ENCODE measurements at places on chromosomes 16 and 17. TPM values are rescaled to one million over a fixed set of nuclear protein-coding genes. Genes with fewer than 3 reads are reported as not detected.

GRCh38 chr16:49260253-49260652 is 21.4 kb downstream of the CBLN1 start:
- no peak for DNase-seq

HOXB4 gene
- 0.89 TPM for total RNA-seq

- no peak for DNase-seq
Observed at GRCh38 chr17:77274096-77274845, 133.5 kb downstream of the SEC14L1 start.

MYL11 gene
- 1.2 TPM for total RNA-seq

CSH2 gene
- 2.4 TPM for total RNA-seq

SULT1A1 gene
- total RNA-seq = 8.2 TPM

DNA sequence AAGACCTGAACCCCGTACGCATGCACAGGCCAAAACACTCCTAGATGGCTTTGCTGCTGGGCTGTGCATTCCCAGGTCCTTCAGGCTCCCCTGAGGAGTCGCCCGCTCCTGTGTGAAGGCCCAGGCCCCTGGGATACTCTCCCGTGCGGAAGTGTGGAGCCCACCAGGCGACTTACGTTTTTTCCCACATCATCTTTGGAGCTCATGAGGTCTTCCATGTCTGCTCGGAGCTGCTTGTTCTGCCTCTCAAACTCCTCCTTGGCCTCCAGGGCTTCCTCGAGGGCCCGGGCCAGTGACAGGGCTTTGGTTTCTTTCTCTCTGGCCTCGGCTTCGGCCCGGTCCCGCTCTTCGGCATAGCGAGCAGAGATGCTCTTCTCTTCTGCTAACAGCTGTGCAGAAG is 56.4 kb downstream of the NDEL1 start:
- no peak for DNase-seq

RGS9 gene
- total RNA-seq = 1.1 TPM

GRCh38 chr17:81379523-81379942 is 15.7 kb upstream of the BAHCC1 start:
- DNase-seq = no peak

GRCh38 chr17:78258323-78259191 is 27.1 kb downstream of the TMEM235 start:
- peak; percentile 79 for DNase-seq

SALL1 gene
- total RNA-seq = not detected

DNA sequence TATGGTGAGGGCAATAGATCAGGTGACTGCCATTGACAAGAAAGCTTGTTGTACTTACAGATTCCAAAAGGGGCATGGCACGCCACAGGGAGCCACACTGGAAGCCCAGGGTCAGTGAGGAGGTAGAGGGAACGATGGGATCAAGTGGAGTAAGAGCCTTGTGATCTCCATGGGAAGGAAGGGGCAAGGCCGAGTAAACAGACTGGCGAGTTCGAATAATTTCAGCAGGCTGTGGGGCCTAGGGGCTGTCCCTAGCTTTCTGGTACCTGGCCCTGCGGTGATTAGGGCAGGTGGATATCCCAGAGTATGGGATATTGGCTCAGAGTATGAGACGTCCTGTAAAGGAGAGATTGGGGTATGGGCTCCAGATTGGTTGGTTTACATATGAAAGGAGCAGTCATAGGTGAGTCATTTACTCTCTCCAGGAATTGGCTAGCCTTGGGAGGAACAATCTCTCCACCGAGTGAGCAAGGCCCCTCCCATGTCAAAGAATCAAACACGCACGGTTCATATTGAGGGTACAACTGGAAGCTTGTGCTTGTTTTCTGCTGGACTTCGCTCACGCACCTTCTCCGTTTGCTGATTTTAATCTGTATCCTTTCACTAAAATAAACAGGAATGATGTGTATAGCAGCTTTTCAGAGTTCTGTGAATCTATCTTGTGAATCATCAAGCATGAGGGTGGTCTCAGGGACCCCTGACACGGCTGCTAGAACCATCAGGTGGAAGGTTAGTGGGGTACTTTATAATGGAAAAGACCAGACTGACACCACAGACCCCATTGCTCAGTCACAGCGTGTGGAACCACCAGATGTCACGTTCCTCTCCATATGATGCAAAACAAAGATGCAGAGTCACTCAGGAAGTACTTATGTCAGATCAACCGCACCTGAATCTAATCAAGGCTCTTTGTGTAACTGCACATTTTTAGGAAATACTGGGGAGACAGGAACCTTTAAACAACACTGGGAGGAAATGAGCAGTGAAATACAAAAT is 27.9 kb downstream of the GABARAPL2 start:
- no peak for DNase-seq

GRCh38 chr16:51524555-51525373 is 373.7 kb upstream of the SALL1 start:
- DNase-seq = no peak

- DNase-seq = no peak
Observed at GRCh38 chr16:11024333-11025053, 80.1 kb downstream of the CLEC16A start.

DNA sequence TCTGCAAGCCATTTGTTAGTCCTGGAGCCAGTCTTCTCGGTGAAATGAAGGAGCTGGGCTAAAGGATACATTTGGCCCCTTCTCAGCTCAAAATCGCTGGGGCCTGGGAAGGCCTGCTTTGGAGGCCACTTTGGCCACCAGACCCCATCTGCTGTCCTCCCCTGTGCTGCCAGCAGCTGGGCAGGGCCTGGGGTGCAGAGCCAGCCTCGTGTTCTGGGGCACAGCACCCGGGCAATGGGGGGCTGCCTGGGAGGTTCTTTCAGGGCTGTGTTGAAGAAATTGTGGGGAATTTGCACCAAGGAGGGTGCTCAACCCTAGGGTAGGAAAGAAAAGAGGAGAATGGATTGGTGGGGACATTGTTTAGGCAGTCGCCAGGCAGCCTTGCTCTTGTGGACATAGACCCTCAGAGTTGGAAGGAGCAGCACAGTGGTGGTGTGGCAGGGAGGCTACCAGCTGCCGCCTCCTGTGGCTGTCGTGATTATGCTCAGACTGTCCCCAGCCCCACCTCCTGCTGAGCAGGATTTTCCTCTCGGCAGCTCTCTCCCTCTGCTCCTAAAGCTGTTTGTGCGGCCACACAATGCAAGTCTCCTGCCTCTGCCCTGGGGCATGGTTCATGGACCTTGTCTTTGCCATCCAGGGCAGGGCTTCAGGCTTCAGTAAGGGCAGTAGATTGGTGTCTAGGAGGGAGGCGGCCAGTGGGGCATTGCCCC is 174.8 kb downstream of the NTN1 start:
- no peak for DNase-seq

GRCh38 chr16:89695086-89695874 is 6.2 kb downstream of the SPATA2L start:
- no peak for DNase-seq

- peak; percentile 77 for DNase-seq
Observed at GRCh38 chr16:71722801-71723536, 1.5 kb downstream of the PHLPP2 start.

GAS2L2 gene
- total RNA-seq = 0.16 TPM

KRTAP9-4 gene
- total RNA-seq = not detected

FBXO31 gene
- total RNA-seq = 36.0 TPM

DNA sequence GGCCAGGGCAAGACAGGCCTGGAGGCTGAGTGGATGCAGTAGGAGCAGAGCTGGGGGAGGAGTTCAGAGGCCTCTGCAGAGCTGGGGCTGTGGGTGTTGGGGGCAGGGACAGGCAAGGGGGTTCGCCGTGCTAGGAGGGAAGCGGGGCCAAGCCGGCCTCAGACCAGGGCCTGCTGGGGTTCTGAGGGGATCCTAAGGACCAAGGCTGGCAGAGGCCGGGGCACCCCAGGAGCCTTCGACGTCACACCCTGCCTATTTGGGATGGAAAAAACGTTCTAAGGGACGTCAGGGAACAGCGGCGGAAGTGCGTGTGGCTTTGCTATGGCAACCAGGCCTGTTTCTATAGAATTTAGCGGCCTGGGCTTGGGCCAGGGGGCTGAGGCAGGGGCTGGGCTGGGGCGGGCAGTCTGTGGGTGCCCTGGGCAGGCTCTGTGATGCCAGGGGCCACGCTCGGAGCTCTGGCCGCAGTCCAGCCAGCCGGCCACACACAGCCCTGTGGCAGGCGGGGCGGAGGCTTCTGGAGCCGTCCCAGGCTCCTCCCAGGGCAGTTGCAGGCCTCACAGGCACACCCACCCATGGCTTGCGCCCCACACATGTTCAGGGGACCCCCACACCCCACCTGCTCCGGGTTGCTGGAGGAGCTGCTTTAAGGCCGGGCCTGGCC is 3.7 kb downstream of the TRAF7 start:
- DNase-seq = no peak

DNA sequence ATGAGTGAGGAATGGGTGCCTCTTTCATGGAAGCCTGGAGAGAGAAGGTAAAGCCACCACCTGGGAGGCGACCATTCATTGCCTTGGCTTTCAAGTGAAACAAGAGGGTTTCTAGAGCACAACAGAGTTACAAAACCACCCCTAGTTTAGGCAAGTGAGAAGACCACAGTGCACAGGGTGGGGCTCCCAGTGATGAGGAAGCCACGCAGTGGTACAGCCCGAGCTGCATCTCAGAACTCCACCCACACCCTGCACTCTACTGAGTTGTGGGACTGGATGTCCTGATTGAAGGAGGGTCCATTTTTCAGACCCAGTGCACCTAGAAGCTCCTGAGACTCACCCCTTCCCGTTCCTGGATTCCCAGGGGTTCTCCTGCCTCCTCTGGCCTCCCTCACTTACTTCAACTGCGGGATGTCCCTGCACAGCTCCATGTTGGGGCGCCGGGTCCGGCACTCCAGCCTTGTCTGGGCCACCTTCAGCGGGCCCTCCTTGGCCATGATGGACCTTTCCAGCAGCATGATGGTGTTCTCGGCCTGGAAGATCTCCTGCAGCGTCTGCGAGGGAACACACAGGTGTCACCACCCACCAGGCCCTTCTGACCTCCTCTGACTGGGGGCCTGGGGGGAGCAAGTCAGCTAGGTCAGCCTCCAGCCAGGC is 55.1 kb upstream of the EMP2 start:
- DNase-seq = no peak

MMD gene
- total RNA-seq = 23.7 TPM

TNFRSF17 gene
- total RNA-seq = not detected

GRCh38 chr16:8928467-8928957 is 35.2 kb downstream of the USP7 start:
- DNase-seq = peak; percentile 30

All from activated naive CD4-positive, alpha-beta T cell treated with anti-CD3 and anti-CD28 coated beads, Interleukin-2, amount 50 U/mL, for 72 hours (primary cell).